Endothelial cell of umbilical vein (primary cell): ENCODE measurements at places on chromosomes 5 and 9. TPM values are rescaled to one million over a fixed set of nuclear protein-coding genes. Genes with fewer than 3 reads are reported as not detected.

The XPA gene
- 18.5 and 21.1 TPM in 2 replicates for total RNA-seq

The GPR151 gene
- not detected in 2 replicates for total RNA-seq

The CDH9 gene
- not detected in 2 replicates for total RNA-seq

- no peaks in the 10 kb centered on the region for H3K4me1 ChIP-seq
- no peak overlapping the region for H3K4me3 ChIP-seq
- no peaks in the 10 kb centered on the region for H3K36me3 ChIP-seq
- no peak for DNase-seq
- no peak overlapping the region for H3K27ac ChIP-seq
Observed at GRCh38 chr9:114995681-114996221, 65.4 kb upstream of the TNFSF8 start.

- H3K4me3 ChIP-seq, result no peak overlapping the region
- no peaks in the 10 kb centered on the region for H3K4me1 ChIP-seq
- no peak overlapping the region for H3K27ac ChIP-seq
- no peaks in the 10 kb centered on the region for H3K27me3 ChIP-seq
- H3K36me3 ChIP-seq, result no peaks in the 10 kb centered on the region
Observed at GRCh38 chr5:130963798-130964197, 201.3 kb downstream of the HINT1 start.
